Motor neuron (in vitro differentiated cells): ENCODE measurements at places on chromosomes 3 and 15. TPM values are rescaled to one million over a fixed set of nuclear protein-coding genes. Genes with fewer than 3 reads are reported as not detected.

DNA sequence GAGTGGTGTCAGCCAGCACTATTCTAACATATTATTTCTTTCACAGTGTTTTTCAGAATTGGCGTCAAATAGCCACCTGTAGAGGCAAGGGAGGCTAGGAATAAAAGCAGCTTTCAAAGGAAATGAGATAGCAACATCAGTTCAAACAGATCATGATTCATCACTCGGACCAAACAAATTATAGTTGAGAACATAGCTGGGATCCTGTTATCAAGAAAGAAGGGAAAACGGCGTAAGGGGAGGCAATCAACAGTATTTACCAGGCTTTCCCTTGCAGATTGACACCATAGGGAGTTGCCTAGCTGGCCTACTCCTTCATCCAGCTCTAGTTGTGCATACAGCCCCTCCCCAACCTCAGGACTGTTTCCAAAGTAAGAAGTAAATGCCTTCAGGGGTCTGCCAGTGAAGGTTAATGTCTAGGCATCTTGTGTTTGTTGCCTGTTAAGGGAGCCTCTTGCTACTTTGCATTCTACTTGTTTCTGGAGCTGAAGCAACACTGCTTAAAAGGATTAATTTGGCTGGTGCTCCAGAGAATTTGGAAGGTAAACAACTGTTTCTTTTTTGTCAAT, 286.5 kb downstream of the NSUN3 start:
- no peak for ATAC-seq

DNA sequence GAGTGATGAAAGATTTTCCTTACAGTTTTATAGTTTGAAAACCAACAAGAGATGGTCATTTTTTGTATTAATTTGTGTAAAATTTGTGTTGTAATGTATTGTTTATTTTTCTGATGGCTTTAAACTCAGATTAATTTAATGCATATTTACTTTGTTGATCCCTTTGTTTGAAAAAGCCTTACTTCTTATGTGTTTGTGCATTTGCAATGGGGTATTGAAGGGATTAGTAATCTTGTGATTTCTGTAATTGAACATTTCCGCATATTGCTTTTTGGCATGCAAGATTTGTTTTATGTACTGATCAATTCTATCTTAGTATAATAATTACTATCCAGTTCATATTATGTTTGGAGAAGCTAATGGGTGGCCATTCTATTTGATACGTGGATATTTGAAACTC, 98.4 kb upstream of the ROBO1 start:
- no peak for ATAC-seq

The FBXO40 gene
- 0.16 and 0.18 TPM in 2 replicates for total RNA-seq

The PRR20G gene
- total RNA-seq, result not detected in 2 replicates

The KIF7 gene
- 4.9 and 5.6 TPM in 2 replicates for total RNA-seq

The C2CD4A gene
- 37.3 and 38.4 TPM in 2 replicates for total RNA-seq
